Suppressor macrophage (primary cell): ENCODE measurements at places on chromosomes 2 and 18.

DNA sequence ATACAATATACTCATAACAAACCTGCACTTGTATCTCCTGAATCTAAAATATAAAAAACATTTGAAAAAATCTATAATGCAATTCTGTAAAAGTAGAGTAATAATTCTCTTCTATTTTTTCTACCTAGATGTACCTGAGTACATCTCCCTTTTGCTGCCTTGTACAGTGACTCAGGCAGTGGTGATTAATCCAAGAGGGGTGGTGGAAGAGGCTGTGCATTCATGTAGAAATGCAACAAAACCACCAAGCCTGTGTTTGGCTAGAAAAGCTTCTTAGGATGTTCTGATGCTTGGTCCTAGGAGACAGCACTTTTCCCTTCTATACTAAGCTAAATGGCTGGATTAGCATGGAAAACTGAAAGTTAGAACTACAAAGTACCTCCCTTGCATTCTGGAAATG is 245.8 kb downstream of the DPP10 start:
- DNase-seq: no peak

DNA sequence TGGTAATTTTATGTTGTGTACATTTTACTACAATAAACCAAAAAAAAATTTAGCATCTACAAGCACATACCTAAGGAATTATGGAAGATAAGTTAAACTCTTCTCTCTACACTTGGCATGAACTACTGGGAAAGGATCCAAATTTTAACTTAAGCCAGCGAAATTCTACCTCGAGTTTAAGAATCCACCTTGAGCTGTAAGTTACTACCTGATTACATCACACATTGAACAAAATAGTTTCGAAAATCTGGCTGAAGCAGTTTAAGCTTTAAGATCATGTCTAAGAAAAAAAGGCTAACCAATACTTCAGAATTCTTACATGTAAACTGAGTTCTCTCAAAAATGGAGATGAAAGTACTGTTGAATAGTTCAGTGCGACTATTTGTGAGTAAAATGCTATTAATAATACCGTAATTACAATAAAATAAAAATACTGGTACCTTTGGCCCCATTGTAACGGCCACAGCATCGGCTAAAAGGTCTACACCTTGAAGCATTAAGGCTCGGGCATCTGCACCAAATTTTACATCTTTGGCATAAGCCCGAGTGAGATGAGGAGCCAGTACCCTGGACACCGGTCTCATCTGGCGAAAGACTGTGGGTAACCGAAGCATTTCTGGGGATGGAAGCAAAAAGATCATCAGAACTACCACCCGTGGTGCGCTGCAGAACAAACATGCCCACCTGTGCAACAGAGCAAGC is 1.3 kb downstream of the HSPD1 start:
- DNase-seq: no peak

GRCh38 chr18:49015886-49016647 is 65.3 kb upstream of the SMAD7 start:
- DNase-seq: peak; percentile 81

DNA sequence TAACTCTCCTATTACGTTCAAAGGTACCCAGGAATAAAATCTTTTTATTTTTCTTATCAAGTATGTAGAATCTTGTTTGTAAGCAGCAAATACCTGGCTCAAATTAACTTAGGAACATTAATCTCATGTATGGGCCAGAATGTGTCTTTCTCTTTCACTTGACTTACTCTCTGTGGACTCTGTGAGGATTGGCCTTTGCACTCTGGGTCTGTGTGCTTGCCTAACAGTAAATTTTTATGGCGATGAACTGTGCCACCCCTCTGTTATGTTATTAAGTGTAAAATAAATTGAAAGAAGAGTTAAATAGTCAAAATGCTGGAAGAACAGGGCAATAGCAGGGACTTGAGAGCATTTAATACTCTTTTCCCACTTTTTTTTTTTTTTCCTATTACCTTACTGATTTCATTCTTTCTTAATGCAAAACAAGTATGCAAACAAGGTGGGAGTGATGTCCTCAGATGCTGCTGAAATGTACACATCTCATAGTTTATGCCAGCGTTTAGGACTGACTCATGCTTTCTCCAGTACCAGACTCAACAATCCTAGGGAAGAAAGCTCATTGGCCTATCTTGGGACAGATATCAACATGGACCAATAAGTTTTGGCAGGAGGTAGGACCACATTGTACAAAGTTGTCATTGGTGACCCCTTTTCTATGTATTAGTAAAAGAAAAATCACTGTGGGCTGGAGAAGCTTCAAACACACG is 25.5 kb downstream of the LYPD6 start:
- no peak for DNase-seq

DNA sequence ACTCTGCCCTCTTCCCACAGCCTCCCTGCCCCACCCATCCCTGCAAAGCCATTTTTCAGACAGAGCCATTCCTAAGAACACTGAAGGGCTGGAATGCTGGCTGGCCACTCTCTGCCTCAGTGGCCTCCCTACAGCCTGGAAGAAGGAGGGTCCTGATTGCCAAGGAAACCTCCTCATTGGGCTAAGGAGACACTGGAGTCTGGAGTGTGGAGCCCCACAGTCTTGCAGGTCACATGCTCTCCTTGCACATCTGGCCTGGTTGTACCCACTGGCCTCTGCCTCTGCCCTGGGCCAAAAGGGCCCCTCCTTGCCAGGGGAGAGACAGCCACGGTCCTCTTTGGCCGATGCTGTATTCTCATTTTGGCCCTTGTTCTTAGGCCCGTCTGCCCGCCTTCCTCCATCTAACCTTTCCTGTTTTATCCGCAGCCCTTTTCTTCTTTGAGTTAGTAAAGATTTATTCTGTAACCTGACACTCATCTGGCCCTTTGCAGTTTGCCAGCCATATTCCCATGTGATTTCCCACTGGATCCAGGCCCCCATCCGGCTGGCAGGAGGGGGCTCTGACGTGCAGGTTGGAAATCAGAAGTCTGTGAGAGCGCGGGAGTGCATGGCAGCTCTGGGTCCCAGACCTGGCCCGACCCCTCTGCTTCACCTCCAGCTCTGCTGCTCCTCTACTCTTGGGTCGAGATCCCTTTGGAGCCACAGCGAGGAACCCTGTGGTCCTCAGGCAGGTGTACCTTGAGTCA is 11.0 kb upstream of the CATIP start:
- DNase-seq: no peak
